ENCODE measurements at places on chromosomes 11 and 22.
A peak's percentile ranks its signal among the peaks of the same experiment; 100 is the strongest.

DNA sequence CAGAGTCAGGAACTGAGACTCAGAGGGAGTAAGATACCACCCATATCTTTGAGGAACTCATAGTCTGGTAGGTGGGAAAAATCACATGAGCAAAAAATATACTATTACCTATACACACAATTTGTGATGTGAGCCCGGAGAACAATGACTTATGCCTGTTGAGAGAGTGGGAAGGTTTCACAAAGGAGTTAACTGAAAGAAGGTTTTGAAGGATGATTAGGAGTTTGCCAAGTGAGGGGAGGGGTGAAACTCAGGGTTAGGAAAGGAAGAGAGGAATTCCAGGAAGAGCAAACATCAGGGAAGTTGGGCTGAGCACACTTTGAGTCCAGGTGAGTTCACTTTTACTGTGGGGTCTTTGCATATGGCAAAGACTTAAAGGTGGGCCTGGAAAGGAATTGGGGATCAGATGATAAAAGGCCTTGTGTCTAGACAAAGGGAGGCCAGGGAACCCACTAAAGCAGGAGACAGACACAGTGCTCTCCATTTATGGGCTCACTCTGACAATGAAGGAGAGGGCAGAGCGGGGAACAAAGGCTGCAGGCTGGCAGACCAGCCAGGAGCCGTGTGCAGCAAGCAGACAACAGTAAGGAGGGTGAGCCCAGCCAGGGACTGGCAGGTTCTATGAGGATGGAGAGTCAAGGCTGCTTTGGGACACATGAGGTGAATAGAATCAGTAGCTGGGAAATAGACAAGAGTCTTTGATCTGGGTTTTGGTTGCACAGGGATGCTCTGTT lies 33.1 kb downstream of the TSPAN18 start:
- DNase-seq, result no peak

DNA sequence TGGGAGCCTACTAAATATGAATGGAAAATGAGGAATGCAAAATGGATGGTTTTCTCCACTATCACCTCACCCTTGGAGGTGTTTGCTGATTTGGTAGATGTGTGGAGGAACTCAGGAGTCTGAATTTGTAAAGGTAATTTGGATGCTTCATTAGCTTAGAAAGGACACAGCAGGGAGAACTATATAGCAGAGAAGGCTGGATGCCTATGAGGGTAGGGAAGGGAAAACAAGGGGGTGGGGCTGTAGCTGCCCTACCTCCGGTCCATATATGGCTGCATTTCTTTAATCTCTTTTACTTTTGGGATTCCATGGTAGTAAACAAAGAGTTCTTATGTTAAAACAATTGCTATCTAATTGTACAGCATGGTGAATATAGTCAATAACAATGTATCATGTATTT lies 4.8 kb upstream of the EHF start:
- no peak for DNase-seq

DNA sequence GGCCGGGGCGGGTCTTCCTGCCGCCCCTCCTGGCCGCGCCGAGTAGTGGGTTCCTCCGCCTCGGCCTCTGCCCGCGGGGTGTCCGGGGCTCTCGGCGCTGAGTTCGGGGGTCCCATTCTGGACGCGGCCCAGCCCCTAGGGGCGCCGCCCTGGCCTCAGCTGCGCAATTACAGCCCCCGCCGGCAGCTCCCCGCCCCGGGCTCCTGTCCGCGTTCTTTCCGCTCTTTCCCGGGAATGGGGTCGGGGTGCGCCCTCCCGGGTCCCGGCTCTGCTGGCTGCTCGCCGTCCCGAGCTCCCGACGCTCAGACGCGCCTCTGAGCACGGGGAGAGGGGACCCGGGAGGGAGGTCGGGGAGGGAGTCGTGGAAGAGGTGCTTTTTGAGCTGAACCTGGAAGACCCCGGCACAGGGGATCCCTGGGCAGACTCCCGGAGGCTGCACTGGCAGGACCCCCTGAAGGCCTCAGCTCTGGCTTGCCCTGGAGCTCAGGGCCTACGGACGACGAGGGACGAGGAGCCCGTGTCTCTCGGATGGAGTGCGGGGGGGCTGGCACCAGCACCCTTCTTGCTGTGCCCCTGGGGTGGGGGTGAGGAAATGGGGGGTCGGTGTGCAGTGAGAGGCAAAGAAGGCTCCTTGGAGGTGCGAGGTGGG lies 558 bp downstream of the TSPAN4 start:
- DNase-seq, result no peak

DNA sequence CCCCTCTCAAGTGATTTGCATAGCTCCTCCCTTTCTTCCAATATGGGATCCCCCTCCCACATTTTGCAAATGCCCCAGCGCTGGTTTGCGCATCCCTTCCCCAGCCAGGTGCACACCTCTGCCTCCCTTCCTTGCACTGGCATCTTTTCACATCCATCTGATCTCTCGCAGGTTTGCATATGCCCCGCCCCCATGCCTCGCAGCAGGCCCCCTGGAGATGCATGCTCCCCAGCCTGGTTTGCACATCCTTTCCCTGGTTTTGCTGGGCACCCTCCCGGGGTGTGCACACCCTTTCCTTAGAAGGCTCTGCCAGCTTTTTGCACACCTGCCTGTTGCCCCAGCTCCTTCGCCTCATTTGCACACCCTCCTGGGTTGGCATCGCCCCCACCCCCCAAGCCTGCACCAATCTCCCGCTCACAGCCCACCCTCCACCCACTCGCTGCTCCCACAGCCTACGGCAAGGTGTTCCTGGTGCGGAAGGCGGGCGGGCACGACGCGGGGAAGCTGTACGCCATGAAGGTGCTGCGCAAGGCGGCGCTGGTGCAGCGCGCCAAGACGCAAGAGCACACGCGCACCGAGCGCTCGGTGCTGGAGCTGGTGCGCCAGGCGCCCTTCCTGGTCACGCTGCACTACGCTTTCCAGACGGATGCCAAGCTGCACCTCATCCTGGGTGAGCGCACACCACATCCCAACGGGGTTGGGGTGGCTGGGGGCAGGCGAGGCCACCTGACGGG lies 917 bp downstream of the RPS6KA4 start:
- DNase-seq, result no peak

GRCh38 chr22:22883090-22883727 lies 4.4 kb upstream of the IGLL5 start:
- no peak for DNase-seq

GRCh38 chr11:92841719-92842118 lies 127.7 kb upstream of the MTNR1B start:
- DNase-seq, result no peak

DNA sequence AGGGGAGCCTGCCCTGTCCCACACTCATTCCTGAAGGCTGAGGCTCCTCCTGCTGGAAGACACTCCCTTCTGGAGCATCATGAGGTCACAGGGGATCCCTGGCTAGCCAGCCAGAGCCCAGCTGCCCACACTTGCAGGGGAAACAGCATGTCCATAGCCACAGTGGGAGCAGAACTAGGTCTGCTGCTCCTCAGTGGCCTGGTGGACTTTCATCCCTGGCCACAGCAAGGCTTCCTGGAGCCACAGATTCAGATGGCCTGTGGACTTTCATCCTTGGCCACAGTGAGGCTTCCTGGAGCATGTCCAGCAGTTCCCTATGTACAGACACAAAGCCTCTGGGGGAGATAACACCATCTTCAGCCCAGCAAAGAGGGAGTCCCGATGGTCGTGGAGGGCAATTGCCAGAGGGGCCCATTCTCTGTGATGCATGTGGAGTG lies 5.9 kb upstream of the APOL6 start:
- DNase-seq, result no peak

- no peak for DNase-seq
Observed at GRCh38 chr22:27534720-27535125, 266.8 kb downstream of the MN1 start.

GRCh38 chr11:66291706-66292542 lies at the start of gene TMEM151A:
Gene TMEM151A, plus strand, starts transcription at chr11:66291894. Its CDS starts 120 bp downstream, at chr11:66292014.
- DNase-seq, result no peak

DNA sequence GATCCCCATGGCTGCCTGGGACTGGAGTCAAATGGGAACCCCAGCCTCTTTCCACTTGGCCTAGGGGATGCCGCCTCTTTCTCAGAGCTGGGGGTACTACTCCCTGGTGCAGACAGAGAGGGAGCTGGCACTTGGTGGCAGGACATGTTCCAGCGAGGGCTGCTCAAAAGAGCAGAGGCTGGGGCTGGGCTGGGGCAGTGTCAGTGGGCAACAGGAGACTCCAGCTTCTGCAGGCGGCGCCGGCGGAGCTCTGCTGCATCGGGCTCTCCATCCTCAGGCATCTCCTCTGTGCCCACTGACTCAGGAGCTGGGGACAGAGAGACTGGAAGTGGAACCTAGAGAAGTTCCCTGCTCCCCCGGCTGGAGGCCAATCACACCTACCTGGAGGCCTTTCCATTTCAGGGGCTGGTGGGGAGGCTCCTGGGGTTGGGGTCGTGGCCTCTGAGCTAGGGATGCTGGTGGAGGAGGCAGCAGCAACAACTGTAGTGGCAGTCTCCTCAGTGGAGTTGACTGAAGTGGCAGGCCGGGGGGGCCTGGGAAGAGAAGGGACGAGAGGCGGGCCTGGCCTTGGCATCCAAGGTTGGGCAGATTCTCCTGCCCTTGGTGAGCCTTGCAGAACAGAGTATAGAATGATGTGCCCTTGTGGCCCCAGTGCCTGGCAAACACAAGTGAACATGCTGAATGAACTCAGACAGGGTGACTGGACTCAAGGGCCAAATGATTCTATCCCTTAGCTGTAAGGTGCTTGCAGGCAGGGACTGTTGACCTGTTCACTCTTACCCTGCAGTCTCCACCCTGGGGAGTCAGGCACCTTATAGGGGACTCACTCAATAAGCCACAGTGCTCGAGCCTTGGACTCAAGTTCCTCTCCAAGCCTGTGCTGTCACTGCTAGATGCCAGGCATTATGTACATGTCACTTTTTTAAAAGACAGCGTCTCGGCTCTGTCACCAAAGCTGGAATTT lies 5.9 kb downstream of the SYVN1 start:
- no peak for DNase-seq

DNA sequence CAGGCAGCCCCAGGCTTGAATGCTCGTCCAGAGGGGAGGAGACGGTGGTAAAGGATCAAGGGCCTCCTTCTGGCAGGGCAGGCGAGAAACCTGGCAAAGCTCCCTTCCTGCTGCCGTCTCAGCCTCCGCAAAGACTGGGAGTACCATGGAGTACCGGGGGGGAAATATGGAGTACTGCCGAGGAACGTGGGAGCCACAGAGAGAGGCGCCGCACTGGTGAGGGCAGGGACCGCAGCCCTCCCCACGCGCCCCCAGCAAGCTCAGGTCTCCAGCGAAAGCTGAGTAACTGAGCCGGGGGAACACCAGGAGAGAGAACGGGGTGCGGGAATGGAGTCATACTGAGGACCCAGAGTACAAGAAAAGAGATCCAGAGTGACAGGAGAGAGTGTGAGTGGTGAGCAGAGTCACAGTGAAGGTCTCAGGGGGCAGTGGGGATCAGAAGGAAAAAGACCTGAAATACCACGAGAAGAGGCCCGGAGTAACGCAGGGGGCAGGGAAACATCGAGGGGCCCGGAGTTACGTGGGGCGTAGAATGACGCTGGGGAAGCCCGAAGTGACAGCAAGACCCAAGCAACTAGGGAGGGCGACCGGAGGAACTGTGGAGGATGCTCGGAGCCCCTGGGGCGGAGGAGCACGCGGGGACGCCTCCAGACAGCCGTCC lies 740 bp downstream of the EML3 start:
- no peak for DNase-seq

DNA sequence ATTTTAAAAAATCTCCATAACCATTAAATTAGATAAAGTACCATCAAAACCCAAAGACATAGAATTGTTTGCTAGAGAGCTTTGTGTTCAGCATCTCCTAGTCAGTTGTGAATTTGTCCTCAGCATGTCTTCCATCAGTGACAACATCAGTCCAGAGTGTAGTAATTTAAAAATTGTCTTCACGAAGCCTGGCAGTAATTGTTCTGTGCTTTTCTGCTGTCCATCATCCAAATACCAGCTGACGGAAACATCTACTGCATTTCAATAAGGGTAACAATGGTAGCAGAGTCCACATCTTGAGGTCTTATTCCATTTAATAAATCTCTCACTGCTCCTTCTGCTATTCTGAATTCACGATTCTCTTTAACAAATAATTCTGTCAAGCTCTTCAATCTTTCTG lies 121.5 kb downstream of the ATXN10 start:
- DNase-seq, result no peak

- no peak for DNase-seq
Observed at GRCh38 chr11:75603791-75604736, 42.0 kb downstream of the SERPINH1 start.

DNA sequence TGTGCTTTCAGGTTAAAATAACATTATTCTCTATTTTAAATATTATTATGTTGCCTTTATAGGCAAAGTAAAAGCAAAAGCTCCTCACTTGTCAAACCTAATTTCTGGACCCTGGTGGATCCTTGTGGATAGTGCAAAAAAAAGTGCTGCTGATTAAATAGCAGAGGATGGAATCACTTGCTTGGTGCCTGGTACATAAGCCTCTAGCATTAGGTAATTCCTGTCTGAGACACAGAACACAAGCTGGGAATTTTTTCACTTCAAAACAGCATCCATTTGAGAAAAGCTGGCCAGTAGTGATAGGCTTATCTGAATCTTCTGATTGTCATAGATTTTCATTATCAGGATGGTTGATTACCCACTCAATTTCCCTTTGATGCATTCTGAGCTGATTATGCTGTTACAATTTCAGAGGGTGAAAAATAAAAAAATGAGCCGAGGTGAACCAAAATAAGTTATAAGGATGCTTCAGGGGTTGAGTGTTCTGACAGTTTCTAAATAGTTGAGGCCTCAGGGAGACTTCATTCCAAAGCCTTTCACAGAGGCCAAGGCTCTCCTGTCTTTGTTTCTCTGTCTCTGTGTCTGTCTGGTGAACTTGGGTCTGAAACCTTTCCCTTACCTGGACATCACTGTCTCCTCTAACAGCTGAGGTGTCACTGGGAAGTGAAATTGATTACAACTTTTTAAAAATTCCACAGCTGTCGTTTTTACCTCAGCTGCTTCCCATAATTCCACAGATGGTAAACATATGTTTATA lies 242.9 kb downstream of the NELL1 start:
- no peak for DNase-seq

DNA sequence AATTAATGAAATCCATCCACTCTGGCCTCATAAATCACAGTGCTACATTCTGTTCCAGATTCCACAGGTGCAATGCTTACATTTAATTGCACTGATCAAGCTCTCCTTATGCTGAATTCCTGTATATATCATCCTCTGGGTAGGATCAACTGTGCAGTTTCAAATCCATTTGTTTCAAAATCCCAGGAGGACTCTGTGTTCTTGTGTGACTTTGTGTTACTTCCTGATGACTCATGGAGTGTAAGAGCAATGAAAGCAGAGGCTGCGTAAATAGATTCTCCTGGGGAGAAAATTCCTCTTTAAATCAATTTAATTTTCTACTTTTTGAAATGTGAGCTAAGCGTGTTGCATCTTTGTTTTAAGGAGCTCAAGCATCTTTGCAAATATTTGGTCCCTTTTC lies 752.7 kb downstream of the METTL15 start:
- peak; percentile 39 for DNase-seq

- no peak for DNase-seq
Observed at GRCh38 chr22:20284471-20285086, 16.5 kb upstream of the RTN4R start.

All from kidney epithelial cell (primary cell).